ENCODE measurements at places on chromosomes 6 and 20.

DNA sequence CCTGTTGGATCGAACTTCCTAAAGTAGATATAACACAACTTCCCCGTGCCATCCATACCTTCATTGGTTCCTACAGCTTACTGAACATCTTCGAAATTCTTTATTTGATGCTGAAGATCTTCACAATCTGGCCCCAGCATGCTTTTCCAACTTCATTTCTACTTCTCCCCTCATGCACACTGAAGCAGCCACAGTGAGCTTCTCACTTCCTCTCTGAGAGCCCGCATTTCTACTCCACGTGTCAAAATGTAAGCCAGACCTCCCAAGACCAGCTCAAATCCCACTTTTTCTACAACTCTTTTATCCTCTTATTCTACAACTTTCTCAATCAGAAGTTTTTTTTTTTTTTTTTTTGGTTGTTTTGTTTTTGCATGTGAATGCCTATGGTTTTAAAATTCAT lies 254.7 kb downstream of the GMPR start:
- no peaks in the 10 kb centered on the region for H3K36me3 ChIP-seq
- H3K27me3 ChIP-seq: no peaks in the 10 kb centered on the region
- peak overlapping the region; percentile 53 for H3K27ac ChIP-seq
- H3K4me3 ChIP-seq: no peak overlapping the region

DNA sequence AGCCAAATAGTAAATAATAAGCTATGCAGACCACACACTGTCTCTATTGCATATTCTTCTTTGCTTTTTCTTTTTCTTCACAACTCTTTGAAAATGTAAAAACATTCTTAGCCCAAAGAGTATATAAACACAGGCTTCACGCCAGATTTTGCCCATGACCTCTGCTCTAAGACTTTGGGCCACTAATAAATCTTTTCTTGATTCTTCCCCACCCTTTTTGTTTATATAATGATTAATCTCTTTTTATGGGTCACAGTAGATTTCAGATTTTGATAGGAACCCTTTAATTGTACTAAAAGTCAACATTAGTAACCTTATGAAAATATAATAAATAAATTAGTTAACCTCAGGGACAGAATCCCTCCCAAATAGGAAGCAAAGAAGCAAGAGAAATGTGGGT lies 15.8 kb upstream of the ENPP5 start:
- no peak for DNase-seq
- no peak overlapping the region for H3K27ac ChIP-seq
- H3K36me3 ChIP-seq: no peaks in the 10 kb centered on the region
- H3K27me3 ChIP-seq: peaks cover 47% of the 10 kb centered on the region
- no peaks in the 10 kb centered on the region for H3K4me1 ChIP-seq
- H3K4me3 ChIP-seq: no peak overlapping the region

- no peak overlapping the region for H3K4me3 ChIP-seq
- peaks cover 60% of the 10 kb centered on the region for H3K27me3 ChIP-seq
- no peak overlapping the region for H3K27ac ChIP-seq
- no peaks in the 10 kb centered on the region for H3K36me3 ChIP-seq
Observed at GRCh38 chr6:44003345-44004061, 123.7 kb downstream of the MRPL14 start.

- H3K4me1 ChIP-seq: peaks cover 18% of the 10 kb centered on the region
- H3K36me3 ChIP-seq: peaks cover 3% of the 10 kb centered on the region
- H3K4me3 ChIP-seq: no peak overlapping the region
- no peak overlapping the region for H3K27ac ChIP-seq
- peaks cover 11% of the 10 kb centered on the region for H3K27me3 ChIP-seq
- no peak for DNase-seq
Observed at GRCh38 chr6:154602296-154602695, 91.8 kb upstream of the CNKSR3 start.

GRCh38 chr20:36236786-36237121 lies 476 bp downstream of the AAR2 start:
- no peak for DNase-seq
- H3K4me1 ChIP-seq: peaks cover 24% of the 10 kb centered on the region
- peak overlapping the region; percentile 88 for H3K4me3 ChIP-seq
- H3K27me3 ChIP-seq: peaks cover 8% of the 10 kb centered on the region
- H3K36me3 ChIP-seq: peaks cover 3% of the 10 kb centered on the region
- peak overlapping the region; percentile 99 for H3K27ac ChIP-seq

DNA sequence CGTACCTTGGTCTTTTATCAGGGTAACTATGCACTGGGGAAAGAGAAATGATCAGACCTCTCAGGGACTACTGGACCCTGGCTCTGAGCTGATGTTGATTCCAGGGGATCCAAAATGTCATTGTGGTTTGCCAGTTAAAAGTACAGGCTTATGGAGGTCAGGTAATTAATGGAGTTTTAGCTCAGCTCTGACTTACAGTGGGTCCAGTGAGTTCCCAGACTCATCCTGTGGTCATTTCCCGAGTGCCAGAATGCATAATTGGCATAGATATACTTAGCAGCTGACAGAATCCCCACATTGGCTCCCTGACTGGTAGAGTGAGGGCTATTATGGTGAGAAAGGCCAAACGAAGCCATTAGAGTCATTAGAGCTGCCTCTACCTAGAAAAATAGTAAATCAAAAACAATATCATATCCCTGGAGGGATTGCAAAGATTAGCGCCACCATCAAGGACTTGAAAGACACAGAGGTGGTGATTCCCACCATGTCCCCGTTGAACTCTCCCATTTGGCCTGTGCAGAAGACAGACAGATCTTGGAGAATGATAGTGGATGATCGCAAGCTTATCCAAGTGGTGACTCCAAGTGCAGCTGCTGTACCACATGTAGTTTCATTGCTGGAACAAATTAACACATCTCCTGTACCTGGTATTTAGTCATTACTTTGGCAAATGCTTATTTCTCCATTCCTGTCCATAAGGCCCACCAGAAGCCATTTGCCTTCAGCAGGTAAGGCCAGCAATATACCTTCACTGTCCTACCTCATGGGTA lies 152.4 kb downstream of the THBS2 start:
- no peaks in the 10 kb centered on the region for H3K4me1 ChIP-seq
- no peak overlapping the region for H3K4me3 ChIP-seq
- no peak for DNase-seq
- peaks cover 28% of the 10 kb centered on the region for H3K27me3 ChIP-seq

DNA sequence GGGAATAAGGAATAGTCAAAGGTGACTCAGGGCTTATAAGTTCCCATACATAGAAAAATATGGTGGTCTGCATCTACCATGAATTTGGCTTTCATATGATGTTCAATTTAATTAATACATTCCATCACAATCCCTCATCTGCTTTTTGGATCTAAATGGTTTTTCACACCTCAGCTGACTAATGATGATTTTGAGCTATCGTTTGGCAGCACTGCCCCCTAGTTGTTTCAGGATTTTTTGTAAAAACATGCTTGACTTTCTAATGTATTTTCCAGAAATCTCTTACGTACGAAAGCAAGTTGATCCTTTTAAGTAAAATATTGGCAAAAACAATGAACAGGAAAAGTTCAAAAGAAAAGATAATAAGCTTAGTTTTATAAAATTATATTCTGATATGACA lies 408.6 kb upstream of the ADGRB3 start:
- H3K36me3 ChIP-seq: no peaks in the 10 kb centered on the region
- no peak overlapping the region for H3K4me3 ChIP-seq
- H3K27me3 ChIP-seq: no peaks in the 10 kb centered on the region
- no peak overlapping the region for H3K27ac ChIP-seq
- no peaks in the 10 kb centered on the region for H3K4me1 ChIP-seq

GRCh38 chr6:101079696-101080270 lies 198.7 kb upstream of the ASCC3 start:
- H3K4me3 ChIP-seq: no peak overlapping the region
- no peaks in the 10 kb centered on the region for H3K27me3 ChIP-seq
- H3K36me3 ChIP-seq: no peaks in the 10 kb centered on the region
- H3K27ac ChIP-seq: no peak overlapping the region
- H3K4me1 ChIP-seq: no peaks in the 10 kb centered on the region

DNA sequence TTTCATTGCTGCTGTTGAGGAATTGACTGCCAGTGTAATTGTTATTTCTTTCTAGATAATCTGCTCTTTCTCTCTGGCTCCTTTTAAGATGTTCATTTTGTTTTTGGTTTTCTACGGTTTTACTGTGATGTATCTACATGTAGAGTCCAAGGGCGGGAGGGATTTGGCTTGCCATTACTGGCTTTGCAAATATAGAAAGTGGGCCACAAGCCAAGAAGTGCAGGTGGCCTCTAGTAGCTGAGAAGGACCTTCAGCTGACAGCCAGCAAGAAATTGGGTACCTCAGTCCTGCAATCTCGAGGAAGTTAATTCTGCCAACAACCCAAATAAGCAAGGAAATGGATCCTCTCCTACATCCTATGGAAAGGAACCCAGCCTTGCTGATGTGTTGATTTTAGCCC lies 42.8 kb upstream of the GLP1R start:
- no peak overlapping the region for H3K4me3 ChIP-seq
- H3K27ac ChIP-seq: no peak overlapping the region
- peaks cover 2% of the 10 kb centered on the region for H3K36me3 ChIP-seq
- H3K4me1 ChIP-seq: no peaks in the 10 kb centered on the region
- peaks cover 44% of the 10 kb centered on the region for H3K27me3 ChIP-seq

- no peak for DNase-seq
- H3K36me3 ChIP-seq: peaks cover under 1% of the 10 kb centered on the region
- H3K27me3 ChIP-seq: no peaks in the 10 kb centered on the region
- peaks cover 3% of the 10 kb centered on the region for H3K4me1 ChIP-seq
- H3K27ac ChIP-seq: no peak overlapping the region
- no peak overlapping the region for H3K4me3 ChIP-seq
Observed at GRCh38 chr20:35034145-35034544, 58.5 kb downstream of the TRPC4AP start.

- no peak overlapping the region for H3K27ac ChIP-seq
- no peaks in the 10 kb centered on the region for H3K27me3 ChIP-seq
- DNase-seq: no peak
- H3K4me1 ChIP-seq: peaks cover 7% of the 10 kb centered on the region
- H3K36me3 ChIP-seq: no peaks in the 10 kb centered on the region
Observed at GRCh38 chr6:34576286-34576955, 20.3 kb upstream of the SPDEF start.

DNA sequence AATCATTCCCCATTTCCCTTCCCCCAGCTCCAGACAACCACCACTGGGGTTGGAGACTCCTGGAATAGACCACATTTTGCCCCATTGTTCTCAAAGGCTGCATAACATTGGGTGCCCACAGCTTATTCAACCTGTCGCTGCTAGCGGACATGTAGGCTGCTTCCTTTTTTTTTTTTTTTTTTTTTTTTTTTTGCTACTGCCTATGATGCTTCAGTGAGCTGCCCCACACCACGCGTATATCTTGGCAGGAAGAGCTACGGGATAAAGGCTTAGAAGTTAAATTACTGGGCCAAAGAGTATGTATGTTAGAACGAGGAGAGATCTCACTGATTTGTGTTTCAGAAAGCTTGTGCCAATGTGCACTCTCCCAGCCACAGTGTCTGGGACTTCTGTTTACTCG lies 7.0 kb downstream of the LBP start:
- no peak for DNase-seq
- peaks cover 7% of the 10 kb centered on the region for H3K4me1 ChIP-seq
- H3K4me3 ChIP-seq: no peak overlapping the region
- H3K27ac ChIP-seq: peak overlapping the region; percentile 24

DNA sequence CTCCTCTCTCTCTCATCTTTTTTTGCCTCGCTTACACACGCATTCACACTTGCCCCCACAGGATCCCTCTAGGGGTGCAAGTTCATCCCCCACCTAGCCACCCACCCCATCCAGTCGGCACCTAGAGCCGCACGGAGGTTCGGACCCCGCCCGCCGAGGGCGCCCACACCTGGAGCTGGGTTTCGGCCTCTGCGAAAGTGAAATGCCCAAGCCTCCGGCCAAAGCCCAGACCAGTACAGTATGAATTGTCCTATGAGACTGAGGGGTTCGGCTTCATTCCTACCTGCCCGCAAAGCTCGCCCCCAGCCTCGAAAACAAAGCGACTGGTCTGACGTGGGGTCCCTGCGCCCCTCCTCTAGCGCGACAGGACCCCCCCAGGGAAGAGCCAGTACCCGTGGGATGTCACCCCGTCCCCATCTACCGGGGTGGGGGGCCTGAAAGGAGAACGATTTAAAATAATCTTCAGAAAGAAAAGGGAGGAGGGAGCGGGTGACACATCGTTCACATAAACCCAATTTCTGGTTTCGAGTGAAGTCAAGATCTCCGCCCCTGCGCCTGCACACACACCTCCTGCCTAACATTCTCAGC lies 1.5 kb downstream of the TFAP2A start:
- no peak for DNase-seq
- H3K27me3 ChIP-seq: peaks cover 70% of the 10 kb centered on the region
- H3K36me3 ChIP-seq: peaks cover 6% of the 10 kb centered on the region
- H3K4me1 ChIP-seq: peaks cover 11% of the 10 kb centered on the region
- H3K27ac ChIP-seq: peak overlapping the region; percentile 67

DNA sequence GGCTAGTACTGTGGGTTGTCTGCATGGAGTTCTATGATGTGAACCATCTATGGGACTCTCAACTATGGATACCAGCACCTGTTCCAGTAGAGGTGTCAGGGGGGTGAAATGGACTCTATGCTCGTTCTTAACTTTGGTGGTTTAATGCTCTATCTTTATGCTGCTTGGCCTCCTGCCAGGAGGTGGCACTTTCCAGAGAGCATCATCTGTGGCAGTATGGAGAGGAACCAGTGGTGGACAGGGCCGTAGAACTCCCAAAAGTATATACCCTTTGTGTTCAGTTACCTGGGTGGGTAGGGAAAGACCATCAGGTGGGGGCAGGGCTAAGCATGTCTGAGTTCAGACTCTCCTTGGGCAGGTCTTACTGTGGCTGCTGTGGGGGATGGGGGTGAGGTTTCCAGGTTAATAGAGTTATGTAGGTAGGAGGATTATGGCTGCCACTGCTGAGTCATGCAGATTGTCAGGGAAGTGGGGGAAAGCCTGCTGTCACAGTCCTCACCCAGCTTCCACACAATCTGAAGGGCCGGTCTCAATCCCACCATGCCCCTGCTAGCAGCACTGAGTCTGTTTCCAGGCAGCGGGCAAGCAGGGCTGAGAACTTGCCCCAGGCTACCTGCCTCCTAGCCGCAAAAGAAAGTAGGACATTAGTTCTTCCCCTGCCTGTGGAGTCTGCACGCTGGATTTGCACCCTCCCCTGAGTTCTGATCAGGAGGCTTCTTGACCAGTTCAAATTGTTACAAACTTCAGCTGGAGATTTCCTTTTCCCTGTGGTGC lies 284.0 kb downstream of the KCNQ5 start:
- no peak for DNase-seq
- no peaks in the 10 kb centered on the region for H3K36me3 ChIP-seq
- H3K27me3 ChIP-seq: no peaks in the 10 kb centered on the region

DNA sequence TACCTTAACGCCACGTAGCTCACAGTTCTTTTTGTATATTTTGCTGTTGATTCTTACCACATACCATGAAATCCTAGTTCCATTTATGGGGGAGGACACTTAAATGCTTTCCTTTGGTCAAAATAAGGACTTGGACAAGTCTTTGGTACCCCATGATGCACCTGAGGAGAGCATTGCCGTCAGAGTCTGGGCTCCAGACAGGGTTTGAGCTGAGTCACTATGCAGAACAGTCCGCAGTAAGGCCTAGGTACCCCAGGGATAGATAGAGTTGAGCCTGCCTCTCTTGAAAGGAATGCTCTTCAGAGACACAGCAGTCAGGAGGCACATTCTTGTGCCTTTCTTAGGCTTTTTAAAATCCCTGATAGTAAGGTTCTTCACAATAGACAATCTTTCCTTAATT lies 6.0 kb downstream of the PARD6B start:
- no peak overlapping the region for H3K4me3 ChIP-seq
- peaks cover 3% of the 10 kb centered on the region for H3K36me3 ChIP-seq
- peaks cover 28% of the 10 kb centered on the region for H3K4me1 ChIP-seq

GRCh38 chr20:63553933-63554290 lies at the start of gene FNDC11:
Gene FNDC11 (plus strand): TSS chr20:63554159. CDS start chr20:63555664, 1,505 bp downstream.
- H3K4me1 ChIP-seq: peaks cover 13% of the 10 kb centered on the region
- H3K4me3 ChIP-seq: peak within 1 kb of the TSS; percentile 83
- no peaks in the 10 kb centered on the region for H3K27me3 ChIP-seq
